ENCODE measurements at places on chromosomes 16 and 17.

DNA sequence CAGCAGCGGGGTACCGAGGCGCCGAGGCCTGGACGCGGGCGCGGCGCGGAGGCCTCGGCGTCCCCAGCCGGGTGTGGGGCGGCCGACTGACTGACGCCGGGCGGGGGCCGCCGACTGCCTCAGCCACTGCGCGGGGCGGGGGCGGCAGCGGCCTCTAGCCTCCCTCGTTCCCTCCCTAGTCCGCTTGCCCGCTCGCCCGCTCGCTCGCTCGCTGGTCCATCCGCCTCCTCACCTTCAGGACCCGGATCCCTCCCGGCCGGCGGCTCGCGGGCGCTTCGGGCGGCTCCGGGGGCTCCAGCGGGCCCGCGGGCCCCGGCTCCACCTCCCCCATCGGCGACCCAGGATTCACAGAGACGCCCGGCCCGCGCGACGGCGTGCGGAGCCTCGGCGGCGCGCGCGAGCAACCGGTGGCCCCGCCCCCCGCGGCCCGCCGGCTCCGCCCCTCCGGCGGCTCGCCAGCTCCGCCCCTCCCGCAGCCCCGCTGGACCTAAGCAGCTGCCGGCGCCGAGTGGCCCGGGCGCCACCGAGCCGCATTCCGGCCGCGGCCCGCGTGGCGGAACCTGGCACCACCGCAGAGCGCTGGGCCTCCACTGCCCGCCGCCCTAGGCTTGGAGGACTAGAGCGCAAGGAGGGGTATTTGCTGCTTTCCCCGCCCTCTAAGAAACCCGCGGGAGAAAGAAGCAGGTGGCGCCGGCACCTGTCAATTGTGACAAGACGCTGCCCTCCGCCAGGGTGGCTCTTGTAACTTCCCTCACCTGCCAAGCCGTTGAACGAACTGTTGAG is 773 bp downstream of the PHLPP2 start:
- peak; percentile 73 for DNase-seq

- peak; percentile 93 for DNase-seq
Observed at GRCh38 chr16:29811170-29811895, 660 bp upstream of the PRRT2 start.

GRCh38 chr17:65130832-65131231 is 6.3 kb upstream of the RGS9 start:
- DNase-seq, result peak; percentile 26

GRCh38 chr16:57614536-57614935 is 13.9 kb upstream of the ADGRG1 start:
- DNase-seq, result no peak

- DNase-seq, result no peak
Observed at GRCh38 chr16:8910811-8911210, 28.7 kb downstream of the LITAFD start.

- no peak for DNase-seq
Observed at GRCh38 chr16:11143372-11144035, 112.5 kb downstream of the SOCS1 start.

GRCh38 chr16:78364556-78364880 is 265.1 kb downstream of the WWOX start:
- DNase-seq, result no peak

DNA sequence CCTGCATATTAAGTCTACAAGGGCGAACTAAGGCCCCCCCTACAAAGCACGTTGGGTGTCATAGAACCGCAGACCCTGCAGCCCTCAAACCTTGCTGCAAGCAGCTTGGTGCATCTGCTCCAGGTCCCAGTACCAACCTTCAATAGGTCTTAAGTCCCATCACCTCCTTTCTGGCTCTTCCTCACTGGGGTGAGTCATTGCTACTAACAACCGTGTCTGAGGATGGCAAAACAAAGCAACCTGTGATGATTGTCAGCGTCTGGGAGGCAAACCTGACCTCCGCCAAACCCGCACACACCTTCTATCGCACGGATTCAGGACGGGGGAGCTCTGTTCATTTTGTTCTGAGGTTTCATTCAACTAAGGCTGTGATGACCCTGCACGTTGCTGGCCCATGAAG is 138.9 kb downstream of the SLC39A11 start:
- DNase-seq, result no peak

- no peak for DNase-seq
Observed at GRCh38 chr17:410543-411401, 58.2 kb upstream of the RPH3AL start.

- DNase-seq, result no peak
Observed at GRCh38 chr16:26360867-26361266, 669.1 kb downstream of the HS3ST4 start.

Measured in CD14-positive monocyte (primary cell).